Panc1 (cell line): ENCODE measurements at places on chromosomes 6 and 20. TPM values are rescaled to one million over a fixed set of nuclear protein-coding genes. Genes with fewer than 3 reads are reported as not detected.

B3GALT4 gene
- 6.0 TPM for total RNA-seq

RRAGD gene
- total RNA-seq = 27.8 TPM

MPC1 gene
- 7.0 TPM for total RNA-seq

TMEM217 gene
- total RNA-seq = 4.0 TPM

ABHD16B gene
- total RNA-seq = not detected

LHFPL5 gene
- total RNA-seq = not detected

RIPPLY2 gene
- 6.5 TPM for total RNA-seq

CTCFL gene
- 0.05 TPM for total RNA-seq

SUMO4 gene
- total RNA-seq = 1.1 TPM

ZC3H12D gene
- total RNA-seq = 0.26 TPM

DNA sequence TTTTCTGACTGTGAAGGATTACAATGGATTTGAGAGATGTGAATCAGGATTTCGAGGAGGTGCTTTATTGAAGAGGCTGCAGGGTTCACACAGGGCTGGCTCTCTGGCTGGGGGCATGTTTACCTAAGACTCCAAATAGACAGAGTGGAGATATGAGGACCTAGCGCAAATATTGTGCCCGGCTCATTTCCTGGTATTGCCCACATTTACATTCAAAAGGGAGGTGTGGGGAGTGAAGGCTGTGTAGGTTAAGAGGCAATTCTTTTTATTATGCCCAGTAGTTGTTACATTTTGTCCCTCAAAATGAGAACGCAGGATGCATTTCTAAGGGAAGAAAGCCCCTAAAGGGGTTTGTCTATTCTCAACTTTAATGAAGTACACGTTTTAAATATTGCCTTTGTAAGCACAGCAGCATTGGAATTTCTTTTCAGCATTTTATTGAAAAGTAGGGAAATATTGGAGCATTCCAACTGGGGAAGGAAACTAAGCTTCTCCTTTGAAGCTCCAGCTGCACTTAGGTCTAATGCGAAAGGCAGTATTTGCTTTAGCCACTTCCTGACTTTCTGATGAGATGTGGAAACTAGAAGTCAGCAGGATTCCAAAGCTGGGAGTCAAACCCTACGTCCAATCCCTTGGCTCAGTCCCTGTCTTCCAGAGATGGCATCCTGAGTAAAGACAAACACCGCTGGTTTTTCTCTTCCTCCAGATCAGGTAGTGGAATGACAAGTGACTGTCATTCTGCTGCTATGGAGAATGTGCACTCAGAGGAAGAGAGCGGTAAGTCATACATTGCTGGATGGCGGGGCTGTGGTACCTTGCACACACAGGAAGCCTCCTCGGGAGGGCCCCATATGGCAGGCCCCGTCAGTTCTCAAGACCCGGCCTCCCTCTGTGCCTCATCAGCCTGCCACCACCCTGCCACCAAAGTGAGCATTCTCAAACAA lies 70.7 kb downstream of the MYB start:
- no peaks in the 10 kb centered on the region for H3K27me3 ChIP-seq
- no peak for DNase-seq
- no peaks in the 10 kb centered on the region for H3K36me3 ChIP-seq
- H3K4me1 ChIP-seq = no peaks in the 10 kb centered on the region

DNA sequence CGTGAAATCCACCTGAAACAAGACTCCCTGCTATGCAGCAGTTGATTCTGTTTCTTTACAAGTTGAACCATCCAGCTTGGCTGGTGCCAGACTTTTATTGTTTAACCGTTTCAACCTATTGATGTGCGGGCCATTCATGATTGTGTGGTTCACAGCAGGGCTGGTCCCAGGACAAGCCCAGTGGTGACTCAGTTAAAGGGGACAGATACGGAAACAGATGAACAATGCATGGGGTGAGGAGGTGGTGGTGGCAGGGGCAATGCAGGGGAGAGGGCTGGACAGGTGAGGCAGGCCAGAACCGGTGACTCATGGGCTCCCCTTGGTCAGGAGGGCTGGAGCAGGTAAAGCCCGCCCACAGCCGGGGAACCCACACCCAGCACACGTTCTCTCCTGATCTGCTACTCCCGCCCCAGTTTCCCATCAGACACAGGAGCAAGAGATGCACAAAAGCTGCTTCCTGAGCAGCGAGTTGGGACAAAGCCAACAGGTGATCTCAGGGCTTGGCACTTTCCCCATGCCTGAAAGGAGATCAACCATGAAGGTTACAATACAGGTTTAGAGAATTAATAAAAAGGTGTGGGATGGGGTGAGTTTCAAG lies 232.2 kb downstream of the LY86 start:
- H3K4me3 ChIP-seq = no peak overlapping the region
- H3K27ac ChIP-seq = no peak overlapping the region
- no peak for DNase-seq
- H3K4me1 ChIP-seq = no peaks in the 10 kb centered on the region
- H3K27me3 ChIP-seq = no peaks in the 10 kb centered on the region

GRCh38 chr6:25054469-25054868 lies 118.7 kb upstream of the RIPOR2 start:
- H3K4me3 ChIP-seq = no peak overlapping the region
- no peak overlapping the region for H3K27ac ChIP-seq
- DNase-seq = no peak
- H3K4me1 ChIP-seq = no peaks in the 10 kb centered on the region
- H3K27me3 ChIP-seq = no peaks in the 10 kb centered on the region

- DNase-seq = no peak
- no peaks in the 10 kb centered on the region for H3K27me3 ChIP-seq
- H3K27ac ChIP-seq = peak overlapping the region; percentile 78
- no peaks in the 10 kb centered on the region for H3K36me3 ChIP-seq
- H3K4me1 ChIP-seq = peaks cover 22% of the 10 kb centered on the region
- H3K4me3 ChIP-seq = no peak overlapping the region
These were observed 3.1 kb downstream of the TNF start for GRCh38 chr6:31578184-31579118.

DNA sequence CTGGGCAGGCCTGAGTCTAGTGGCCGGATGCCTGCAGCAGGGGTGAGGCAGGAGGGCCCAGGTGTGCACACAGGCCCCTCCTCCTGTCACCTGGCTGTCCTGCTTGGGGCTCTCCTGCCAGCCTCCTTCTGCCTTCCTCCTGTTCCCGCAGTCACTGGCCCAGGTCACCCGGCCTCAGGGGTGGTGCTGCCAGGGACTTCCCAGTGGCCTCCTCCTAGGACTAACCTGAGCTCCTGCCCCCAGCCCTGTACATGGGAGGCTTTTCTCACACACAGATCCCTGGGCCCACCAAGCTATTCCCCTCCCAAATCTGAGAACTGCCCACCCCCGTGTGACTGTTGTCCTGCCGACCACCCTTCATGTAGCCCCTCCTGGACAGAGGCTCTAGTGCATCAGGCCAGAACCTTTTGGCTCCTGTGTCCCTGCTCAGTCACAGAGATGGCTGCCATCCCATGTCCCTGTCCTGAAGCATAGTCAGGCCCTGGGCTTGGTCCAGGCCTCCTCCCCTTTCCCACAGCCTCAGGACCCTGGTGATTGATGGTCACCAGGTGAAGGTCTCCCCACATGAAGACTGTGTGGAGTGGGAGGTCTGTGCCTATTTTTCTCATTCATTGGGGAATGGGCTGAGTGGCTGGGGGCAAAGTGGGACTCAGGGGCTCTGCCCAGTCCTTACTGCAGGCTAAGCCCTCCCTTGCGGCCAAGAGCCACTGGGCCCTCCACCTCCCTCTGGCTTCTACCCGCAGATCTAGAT lies 1.1 kb upstream of the ULBP1 start:
- no peak for DNase-seq
- H3K4me1 ChIP-seq = peaks cover 7% of the 10 kb centered on the region
- H3K27me3 ChIP-seq = no peaks in the 10 kb centered on the region
- peak overlapping the region; percentile 48; the same call in 1 of the 2 replicates for H3K4me3 ChIP-seq

GRCh38 chr6:138857775-138858174 lies 61.9 kb downstream of the ECT2L start:
- no peak overlapping the region for H3K4me3 ChIP-seq
- no peaks in the 10 kb centered on the region for H3K4me1 ChIP-seq
- no peak overlapping the region for H3K27ac ChIP-seq
- no peaks in the 10 kb centered on the region for H3K36me3 ChIP-seq
- H3K27me3 ChIP-seq = peaks cover 3% of the 10 kb centered on the region; the same call in 1 of the 2 replicates

DNA sequence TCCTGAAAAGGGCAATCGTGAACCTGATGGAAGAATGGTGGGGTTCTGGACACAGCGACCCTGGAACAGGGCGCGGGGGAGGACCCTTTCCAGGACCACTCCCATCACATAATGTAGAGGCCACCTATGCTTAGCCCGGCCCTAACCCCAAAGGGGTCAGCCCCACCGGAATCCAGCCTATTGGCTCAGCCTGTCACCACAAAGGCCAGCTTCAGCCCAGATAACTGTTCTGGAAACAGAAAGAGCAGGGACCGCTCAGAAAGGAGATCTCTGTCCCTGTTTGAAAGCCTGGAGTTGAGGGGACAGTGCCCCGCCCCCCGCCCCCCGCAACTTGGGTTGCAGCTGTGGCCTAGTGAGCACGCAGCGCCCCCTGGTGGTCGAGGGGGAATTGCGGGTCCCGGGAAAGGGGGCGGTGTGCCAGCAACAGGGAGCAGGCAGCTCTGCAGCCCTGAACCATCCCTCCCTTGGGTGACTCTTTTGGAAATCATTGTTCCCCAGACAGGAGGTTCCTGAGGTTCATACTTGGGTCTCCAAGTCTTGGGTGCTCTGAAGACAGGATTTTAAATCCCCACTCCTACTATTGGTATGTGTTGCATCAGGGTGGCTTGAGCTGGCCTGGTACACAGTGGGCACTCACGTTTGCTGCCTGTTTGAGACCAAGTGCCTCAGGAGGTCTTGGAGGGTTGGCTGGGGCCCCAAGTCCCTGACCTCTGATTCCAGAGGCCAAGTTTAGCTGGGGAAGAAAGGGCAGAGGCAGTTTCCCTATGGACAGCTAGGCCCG lies 1.5 kb downstream of the SIGLEC1 start:
- no peaks in the 10 kb centered on the region for H3K36me3 ChIP-seq
- no peaks in the 10 kb centered on the region for H3K27me3 ChIP-seq
- no peak overlapping the region for H3K4me3 ChIP-seq
- H3K4me1 ChIP-seq = peaks cover 4% of the 10 kb centered on the region; the same call in 1 of the 2 replicates
- no peak for DNase-seq
- no peak overlapping the region; the same call in 1 of the 2 replicates for H3K27ac ChIP-seq

DNA sequence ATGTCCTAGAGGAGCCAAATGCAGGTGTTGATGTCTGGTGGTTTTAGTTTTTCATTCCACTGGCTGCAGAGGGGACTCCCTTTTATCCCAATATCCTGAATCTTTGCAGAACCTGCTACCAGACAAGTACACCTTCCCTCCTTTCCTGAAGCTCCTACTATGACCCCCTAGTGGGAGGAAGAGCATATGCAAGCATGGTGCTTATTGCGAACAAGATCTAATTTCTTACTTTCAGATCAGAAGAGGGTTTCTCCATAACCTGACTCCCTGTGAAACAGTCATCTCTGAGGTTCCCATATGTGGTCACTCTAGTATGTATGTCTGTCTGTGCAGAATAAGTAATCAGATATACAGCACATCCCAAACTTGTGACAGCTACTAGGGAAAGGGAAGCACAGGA lies 277.2 kb downstream of the ARHGAP18 start:
- no peak overlapping the region for H3K27ac ChIP-seq
- no peak for DNase-seq
- no peaks in the 10 kb centered on the region for H3K27me3 ChIP-seq

GRCh38 chr6:6581054-6581453 lies 7.5 kb upstream of the LY86 start:
- DNase-seq = no peak
- H3K27me3 ChIP-seq = no peaks in the 10 kb centered on the region
- no peaks in the 10 kb centered on the region for H3K4me1 ChIP-seq
- no peak overlapping the region for H3K4me3 ChIP-seq
- no peak overlapping the region for H3K27ac ChIP-seq

GRCh38 chr6:80105972-80106417 lies 476 bp upstream of the BCKDHB start:
- peak overlapping the region; percentile 81 for H3K4me3 ChIP-seq
- H3K27ac ChIP-seq = peak overlapping the region; percentile 88
- 0 out of 2 replicates have a peak, but pooled peaks cover 2% of the 10 kb centered on the region for H3K27me3 ChIP-seq
- H3K36me3 ChIP-seq = no peaks in the 10 kb centered on the region
- peaks cover 12% of the 10 kb centered on the region for H3K4me1 ChIP-seq
- DNase-seq = no peak

- no peaks in the 10 kb centered on the region for H3K36me3 ChIP-seq
- no peak for DNase-seq
- H3K4me3 ChIP-seq = no peak overlapping the region
- H3K27me3 ChIP-seq = no peaks in the 10 kb centered on the region
- H3K27ac ChIP-seq = no peak overlapping the region
These were observed 28.0 kb downstream of the PLAGL2 start for GRCh38 chr20:32179515-32179914.

DNA sequence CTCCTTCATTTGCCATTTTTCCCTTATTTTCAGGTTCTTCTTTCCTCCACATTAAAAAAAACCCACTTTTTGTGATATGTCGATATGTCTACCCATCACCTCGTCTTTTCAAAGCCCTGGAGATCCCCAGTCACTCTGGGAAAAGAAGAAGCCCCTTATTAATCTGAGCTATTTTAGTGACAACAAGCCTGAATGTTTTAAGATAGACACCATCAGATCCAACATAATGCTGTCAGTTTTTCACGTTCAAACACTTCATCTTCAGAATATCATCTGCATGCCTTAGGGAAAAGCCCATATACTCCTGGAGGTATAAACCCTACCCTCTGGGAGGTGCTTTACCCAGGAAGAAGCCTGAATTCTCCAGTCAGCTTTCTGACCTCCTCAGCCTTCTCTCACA lies 464.0 kb upstream of the CDH4 start:
- no peak overlapping the region for H3K4me3 ChIP-seq
- no peak for DNase-seq
- H3K27me3 ChIP-seq = 0 out of 2 replicates have a peak, but pooled peaks cover 2% of the 10 kb centered on the region
- no peaks in the 10 kb centered on the region for H3K4me1 ChIP-seq

GRCh38 chr20:41524980-41525613 lies 93.1 kb downstream of the CHD6 start:
- H3K4me1 ChIP-seq = no peaks in the 10 kb centered on the region
- H3K27ac ChIP-seq = no peak overlapping the region
- no peaks in the 10 kb centered on the region for H3K36me3 ChIP-seq
- H3K27me3 ChIP-seq = no peaks in the 10 kb centered on the region
- no peak overlapping the region for H3K4me3 ChIP-seq
- no peak for DNase-seq

- no peak overlapping the region for H3K4me3 ChIP-seq
- H3K27me3 ChIP-seq = no peaks in the 10 kb centered on the region
- H3K4me1 ChIP-seq = no peaks in the 10 kb centered on the region; the same call in 1 of the 2 replicates
- DNase-seq = no peak
- H3K27ac ChIP-seq = no peak overlapping the region
These were observed 8.6 kb downstream of the BMP7 start for GRCh38 chr20:57257701-57258453.

DNA sequence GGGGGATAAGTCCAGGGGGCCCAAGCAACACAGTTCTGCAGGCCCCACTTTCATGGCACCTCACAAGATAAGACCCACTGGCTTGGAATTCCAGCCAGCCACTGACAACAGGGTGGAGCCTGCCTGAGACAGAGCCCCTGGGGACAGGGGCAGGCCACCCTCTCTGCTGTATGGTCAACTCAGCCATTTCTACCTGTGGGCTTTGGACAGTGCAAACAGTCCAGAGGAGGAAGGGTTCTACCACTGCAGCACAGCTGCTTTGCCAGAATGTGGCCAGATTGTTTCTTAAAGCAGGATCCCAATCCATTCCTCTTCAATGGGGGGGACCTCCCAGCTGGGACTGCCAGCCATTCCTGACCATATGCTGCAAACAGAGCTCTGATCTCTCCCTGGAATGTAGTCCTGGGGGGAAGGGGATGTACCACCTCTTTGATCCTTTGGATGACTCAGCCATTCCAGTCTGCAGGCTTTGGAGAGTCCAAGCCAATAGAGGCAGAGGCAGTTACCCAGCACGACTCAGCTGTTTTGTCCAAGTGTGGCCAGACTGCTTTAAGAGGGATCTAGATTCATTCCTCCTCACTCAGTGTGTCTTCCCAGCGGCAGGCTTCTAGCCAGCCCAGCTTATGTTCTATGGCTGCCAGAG lies 842.2 kb downstream of the EPHA7 start:
- DNase-seq = no peak
- no peaks in the 10 kb centered on the region for H3K36me3 ChIP-seq
- no peaks in the 10 kb centered on the region for H3K4me1 ChIP-seq
- H3K27me3 ChIP-seq = no peaks in the 10 kb centered on the region
- H3K27ac ChIP-seq = no peak overlapping the region
